Lung (tissue), 17 donors: ENCODE measurements at places on chromosomes 2 and 18. TPM values are rescaled to one million over a fixed set of nuclear protein-coding genes. Genes with fewer than 3 reads are reported as not detected.

Gene CDCA7
- 1.3 TPM for polyA plus RNA-seq

Gene RAX
- 0.02 TPM for polyA plus RNA-seq

Gene BOLL
- polyA plus RNA-seq: not detected

Gene GALNT13
- 1.0 TPM for polyA plus RNA-seq

Gene PROC
- 0.22 TPM for polyA plus RNA-seq
